ENCODE measurements at places on chromosomes 4 and X. TPM values are rescaled to one million over a fixed set of nuclear protein-coding genes. Genes with fewer than 3 reads are reported as not detected.

GRCh38 chr4:76753814-76754213, 144.1 kb downstream of the SOWAHB start:
- DNase-seq: peak; percentile 81

SLC6A14 gene
- total RNA-seq: 0.13 TPM

MTCP1 gene
- 0.27 TPM for total RNA-seq

GRCh38 chr4:110970642-110971041, 347.8 kb upstream of the PITX2 start:
- DNase-seq: no peak

H2BW2 gene
- not detected for total RNA-seq

- no peak for DNase-seq
Observed at GRCh38 chr4:21544955-21545354, 403.6 kb downstream of the KCNIP4 start.

TXK gene
- 0.67 TPM for total RNA-seq

GRCh38 chr4:72975488-72975784, 94.1 kb downstream of the COX18 start:
- DNase-seq: no peak

- DNase-seq: no peak
Observed at GRCh38 chr4:41070516-41071281, 143.6 kb downstream of the APBB2 start.

GRCh38 chr4:15291122-15291521, 136.7 kb upstream of the C1QTNF7 start:
- no peak for DNase-seq

STK26 gene
- total RNA-seq: 18.7 TPM

GRCh38 chr4:174107746-174108354, 175.6 kb downstream of the FBXO8 start:
- DNase-seq: no peak

DNA sequence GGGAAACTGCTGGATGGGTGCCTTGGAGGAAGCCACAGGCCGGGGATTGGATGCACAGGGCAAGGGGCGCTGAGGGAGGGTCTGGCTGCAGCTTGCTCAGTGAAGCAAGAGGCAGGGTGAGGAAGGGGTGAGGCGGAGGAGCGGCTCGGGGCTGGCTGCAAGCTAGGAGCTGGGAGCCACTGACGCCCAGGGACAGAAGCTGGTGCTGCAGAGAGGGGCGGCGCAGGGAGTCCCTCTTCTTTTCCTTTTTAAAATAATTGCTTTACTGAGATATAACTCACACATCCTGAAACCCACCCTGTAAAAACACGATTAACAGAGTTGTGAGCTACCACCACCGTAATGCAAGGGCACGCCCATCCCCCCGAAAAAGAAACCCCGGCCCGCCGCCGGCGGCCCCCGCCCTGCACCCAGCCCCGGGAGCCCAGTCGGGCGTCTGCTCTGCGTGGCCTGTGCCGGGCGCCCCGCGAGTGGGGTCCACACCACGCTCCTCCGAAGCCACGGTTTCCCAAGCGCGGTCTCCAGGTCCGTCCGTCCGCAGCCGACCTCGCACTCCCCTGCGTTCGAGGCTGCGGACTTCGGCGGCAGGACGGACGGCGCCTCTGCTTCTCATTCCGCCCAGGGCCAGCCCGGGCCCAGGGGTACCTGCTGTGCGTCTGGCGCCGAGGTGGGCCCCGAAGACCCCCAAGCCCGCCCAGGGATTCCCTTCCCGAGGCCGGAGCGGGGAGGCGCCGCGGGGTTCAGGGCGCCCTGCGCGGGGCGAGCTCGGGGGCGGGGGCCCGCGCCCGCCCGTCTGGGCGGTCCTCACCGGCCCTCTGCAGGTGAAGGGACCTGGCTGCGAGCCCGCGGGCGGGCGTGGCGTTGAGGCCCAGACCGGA, 866 bp upstream of the UVSSA start:
- no peak for DNase-seq

DNA sequence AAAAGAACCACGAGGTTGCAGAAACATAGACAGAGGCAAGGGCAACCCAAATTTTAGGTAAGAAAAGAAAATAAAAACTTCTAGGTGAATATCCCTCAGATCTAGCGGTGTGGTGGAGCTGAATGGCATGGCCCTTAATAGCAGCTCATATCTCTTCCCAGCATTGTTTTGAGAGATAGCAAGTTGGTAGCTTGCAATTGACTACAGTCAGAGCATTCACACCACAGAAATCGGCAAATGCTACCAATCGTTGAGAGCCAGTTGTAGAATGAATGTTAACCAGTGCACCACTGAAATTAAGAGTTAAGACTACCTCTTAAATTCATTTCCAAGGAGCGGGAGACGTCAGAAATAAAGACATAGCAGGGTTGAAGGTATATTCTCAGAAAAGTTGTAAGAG, 184.0 kb upstream of the KIT start:
- DNase-seq: no peak

DNA sequence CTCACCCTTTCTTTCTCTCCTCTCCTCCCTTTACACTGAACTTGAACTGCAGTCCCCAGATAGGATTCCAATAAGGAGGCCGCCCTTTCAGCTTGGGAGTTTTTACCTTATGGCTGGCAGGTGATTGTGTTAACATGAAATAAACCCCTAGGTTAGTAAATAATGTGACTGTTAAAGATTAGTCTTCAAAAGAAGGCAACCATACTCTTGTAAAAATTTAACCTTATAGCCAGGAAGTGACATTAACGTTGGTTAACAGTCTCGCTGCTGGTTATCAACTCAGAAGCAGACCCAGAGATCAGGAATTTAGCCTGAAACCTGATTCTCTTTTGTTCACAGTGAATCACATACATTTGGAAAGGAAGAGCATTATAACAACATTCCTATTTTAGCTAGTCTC, 15.2 kb downstream of the FHDC1 start:
- no peak for DNase-seq

GRCh38 chrX:74613370-74614092, 893 bp downstream of the RLIM start:
- DNase-seq: no peak

HS6ST2 gene
- total RNA-seq: 6.6 TPM

DNA sequence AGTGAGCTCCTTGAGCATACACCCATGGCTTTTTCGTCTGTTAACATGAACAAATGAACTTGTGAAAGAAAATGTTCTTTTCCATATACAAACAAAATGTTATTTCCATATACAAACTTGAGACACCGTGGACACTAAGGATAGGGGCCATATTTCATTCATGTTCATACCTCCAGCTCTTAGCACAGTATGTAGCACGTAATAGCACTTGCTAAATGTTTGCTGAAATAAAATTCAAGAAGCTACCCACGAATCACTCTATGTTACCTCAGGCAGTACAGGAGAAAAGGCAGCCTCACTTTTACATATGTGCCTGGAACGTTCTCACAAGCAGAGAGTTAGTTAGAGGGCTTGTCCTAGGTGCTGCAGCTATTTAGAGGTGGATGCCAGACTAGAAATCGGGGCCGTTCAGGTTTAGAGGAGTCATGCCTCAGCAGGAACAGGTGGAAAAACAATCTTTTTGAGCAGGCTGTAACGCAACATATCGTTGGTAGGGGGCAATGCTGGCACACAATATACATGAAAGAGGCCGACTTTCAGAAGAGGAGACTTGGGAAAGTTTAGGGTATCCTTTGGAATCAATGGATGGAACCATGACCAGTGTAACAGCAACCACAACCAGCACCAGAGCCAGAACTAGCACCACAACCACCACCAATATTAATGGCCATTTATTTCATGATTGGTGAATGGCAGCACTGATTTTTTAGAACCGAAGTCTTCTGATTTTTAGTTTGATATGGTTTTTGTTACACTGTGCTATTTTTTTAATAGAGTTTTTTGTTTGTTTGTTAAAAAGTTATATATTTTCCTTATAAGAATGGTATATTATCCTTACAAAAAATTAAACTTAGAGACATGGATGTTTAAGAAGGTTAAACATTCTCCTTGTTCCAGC, 14.8 kb upstream of the PAQR3 start:
- DNase-seq: no peak

- DNase-seq: no peak
Observed at GRCh38 chr4:67879486-67879885, 4.3 kb downstream of the TMPRSS11D start.

TLR8 gene
- total RNA-seq: not detected

GRCh38 chrX:154592505-154592904, 7.6 kb downstream of the CTAG1A start:
- no peak for DNase-seq

DNA sequence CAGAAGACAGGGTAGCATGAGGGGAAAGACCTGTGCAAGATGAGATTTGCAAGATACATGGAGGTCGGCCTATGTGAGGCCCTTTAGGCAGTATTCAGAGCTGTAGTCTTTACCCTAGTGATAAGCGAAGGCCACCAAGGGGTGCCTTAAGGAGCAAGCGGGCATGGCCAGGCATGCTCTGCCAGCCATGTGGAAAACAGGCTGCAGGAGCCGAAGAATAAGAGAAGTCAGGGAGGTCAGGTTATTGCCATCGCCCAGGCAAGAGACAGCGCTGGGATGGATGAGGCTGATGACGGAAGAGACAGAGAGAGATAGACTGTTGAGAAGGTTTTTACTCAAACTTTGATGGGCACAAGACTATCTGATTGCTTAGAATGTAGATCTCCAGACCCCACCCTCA, 7.0 kb upstream of the FATE1 start:
- no peak for DNase-seq

REELD1 gene
- not detected for total RNA-seq

SSX2B gene
- total RNA-seq: not detected

DNA sequence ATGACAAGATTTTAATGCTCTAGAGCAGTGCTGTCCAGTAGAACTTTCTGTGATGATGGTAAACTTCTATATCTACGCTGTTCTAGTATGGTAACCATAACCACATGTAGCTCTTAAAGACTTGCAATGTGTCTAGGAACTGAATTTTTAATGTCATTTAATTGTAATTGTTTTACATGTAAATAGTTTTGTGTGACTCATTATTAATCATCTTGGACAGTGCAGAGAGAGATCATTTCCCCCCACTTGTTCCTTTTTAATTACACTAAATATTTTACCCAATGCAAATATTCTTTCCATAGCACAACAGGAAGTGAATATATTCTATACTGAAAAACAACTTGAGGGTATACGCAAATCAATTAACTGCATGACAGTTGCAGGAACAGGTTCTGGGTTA, 5.8 kb downstream of the ATG4A start:
- DNase-seq: no peak

DNA sequence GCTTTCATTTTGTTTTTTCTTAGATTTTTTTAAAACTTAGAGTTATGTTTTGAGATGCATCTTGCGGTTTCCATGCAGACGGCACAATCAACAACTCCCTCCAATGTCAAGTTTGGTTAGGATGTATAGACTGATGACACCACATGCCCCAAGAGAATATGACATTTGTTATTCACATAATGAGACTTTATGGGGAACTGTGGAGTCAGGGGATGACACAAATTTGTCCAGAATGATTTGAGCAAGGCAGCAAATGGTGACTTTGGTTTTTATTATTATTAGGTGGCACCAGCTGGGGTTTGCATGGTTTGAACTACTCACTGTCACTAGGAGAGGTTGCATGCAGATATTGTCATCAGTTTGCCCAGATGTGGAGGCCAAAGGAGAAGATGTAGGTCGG, 461.8 kb upstream of the PRKX start:
- DNase-seq: no peak

DNA sequence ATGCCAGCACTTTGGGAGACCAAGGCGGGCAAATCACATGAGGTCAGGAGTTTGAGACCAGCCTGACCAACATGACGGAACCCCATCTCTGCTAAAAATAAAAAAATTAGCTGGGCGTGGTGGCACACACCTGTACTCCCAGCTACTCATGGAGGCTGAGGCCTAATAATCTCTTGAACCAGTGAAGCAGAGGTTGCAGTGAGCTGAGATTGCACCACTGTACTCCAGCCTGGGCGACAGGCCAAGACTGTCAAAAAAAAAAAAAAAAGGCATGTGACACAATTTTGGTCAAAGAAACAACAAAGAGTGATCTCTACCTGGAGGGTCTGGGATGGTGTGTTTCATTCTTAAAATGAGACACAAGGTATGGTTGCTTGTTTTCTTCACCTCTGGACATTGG, 188.2 kb upstream of the HS3ST1 start:
- DNase-seq: no peak

RASL11B gene
- 0.67 TPM for total RNA-seq

DNA sequence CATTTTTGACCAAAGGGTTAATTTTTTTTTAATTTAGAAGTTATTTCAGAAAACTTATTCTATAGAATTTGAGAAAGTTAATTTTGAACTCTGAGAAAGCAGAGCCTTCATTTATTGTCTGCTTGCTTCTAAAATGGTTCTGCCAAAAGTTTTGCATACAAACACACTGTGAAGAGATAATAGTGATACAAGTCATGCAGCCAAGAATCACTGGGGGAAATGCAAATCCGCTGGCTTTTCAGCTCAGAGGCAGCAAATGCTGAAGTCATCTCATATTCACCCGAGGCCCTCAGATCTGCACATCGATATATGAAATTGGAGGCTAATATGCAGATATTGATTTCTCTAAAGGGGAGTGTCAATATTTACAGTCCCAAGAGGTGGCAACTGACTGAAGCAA, 186.2 kb downstream of the KIT start:
- no peak for DNase-seq

GAGE2A gene
- total RNA-seq: not detected

NPY5R gene
- total RNA-seq: not detected

DNA sequence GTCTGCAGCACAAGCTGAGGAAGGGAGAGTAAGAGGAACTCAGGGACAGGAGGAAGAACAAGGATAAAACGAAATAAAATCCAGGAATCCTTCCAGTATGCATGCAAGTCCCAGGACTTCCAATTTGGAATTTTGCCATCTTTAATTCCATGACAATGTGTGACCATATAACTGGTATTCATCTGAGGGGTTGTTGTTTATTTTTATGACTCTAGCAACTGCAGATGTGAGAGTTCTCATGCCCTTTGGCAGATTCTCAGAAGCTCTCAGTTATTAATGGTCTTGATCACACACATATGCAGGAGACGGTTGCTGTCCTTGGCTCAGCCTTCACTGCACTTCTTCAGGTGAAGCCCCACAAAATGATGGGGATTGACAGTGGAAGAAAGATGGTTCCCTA, 148.2 kb downstream of the SMIM20 start:
- no peak for DNase-seq

DNA sequence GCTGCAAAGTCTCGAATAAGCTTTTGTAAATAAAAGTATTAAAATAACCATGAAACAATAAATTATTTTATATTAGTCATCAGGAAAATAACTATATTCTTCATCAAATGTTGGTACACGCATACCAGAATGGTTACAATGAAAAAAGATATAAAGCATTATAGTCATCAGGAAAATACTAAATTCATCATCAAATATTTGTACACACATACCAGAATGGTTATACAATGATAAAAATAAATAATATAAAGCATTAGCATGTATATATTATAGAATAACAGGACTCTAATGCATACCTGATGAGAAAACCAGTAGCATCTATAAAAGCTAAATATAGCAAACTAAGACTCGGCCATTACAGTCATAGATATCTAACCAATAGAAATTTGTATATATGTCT, 202.9 kb downstream of the TRAM1L1 start:
- no peak for DNase-seq

PRKX gene
- 34.0 TPM for total RNA-seq

FGFBP1 gene
- total RNA-seq: 4.8 TPM
